WTC11 (cell line): ENCODE measurements at places on chromosomes 3 and 15.

GRCh38 chr3:40920041-40920440 lies 279.3 kb upstream of the CTNNB1 start:
- DNase-seq: no peak

DNA sequence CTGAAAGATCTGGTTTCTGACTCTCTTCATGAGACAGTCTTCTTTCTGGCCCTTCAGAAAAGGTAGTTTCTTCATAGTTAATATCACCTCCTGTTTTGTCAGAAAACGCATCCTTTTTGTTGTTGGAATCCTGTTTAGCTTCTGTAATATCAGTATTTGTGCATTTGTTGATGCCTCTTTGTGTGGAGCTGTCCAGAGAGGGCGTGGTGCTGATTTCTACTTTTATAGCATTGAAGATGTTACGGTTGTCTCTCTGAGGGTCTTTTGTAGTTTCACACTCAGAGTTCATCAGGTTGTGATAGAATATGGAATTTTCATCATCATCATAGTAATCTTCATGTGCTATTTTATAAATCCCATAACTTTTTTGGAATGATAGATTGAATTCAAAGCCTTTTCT lies 8.9 kb downstream of the GPR149 start:
- peak; percentile 29 for DNase-seq

GRCh38 chr15:75171408-75171807 lies 30.3 kb upstream of the C15orf39 start:
- DNase-seq: no peak

GRCh38 chr3:61547625-61548024 lies 13.7 kb upstream of the PTPRG start:
- no peak for DNase-seq

- DNase-seq: no peak
Measured at GRCh38 chr3:72332689-72333088, 515.6 kb downstream of the SHQ1 start.

- DNase-seq: no peak
Measured at GRCh38 chr15:88571852-88572259, 25.4 kb upstream of the DET1 start.

DNA sequence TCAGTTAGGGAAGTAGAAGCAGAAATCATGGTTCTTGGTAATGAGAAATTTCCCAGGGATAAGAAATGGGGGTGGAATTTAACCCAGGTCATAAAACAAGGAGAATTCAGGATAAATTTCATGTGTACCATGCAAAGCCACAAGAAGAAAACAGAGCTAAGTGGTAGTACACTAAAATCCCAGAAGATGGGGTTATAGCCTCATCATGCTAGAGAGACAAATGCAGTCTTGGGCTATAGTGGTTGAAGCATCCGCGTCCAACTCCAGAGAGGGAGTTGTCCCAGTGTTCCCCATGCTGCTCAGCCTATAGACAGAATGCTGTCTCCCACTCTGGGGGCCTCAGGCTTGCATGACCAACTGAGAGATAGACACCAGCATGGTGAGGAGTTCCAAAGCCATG lies 36.2 kb upstream of the CLRN1 start:
- DNase-seq: no peak

DNA sequence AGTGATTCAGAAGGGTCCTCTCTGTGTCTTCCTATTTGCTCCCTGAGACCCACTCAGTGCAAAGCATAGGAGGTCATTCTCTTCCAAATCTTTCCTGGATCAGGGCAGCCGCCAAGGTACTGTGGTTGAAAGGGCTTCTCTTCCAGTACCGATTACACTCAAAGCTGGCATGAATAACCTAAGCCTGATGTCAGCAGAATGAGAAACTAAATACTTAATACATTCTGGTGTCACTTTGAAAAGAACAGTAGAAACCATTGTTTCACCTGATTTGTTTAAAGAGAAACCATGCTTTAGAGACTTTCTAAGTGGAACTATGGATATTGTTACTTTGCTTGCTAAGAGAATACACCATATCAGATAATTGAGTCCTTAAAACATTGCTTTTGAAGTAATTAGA lies 50.2 kb downstream of the PDHB start:
- no peak for DNase-seq

GRCh38 chr3:87161417-87161816 lies 65.7 kb upstream of the CHMP2B start:
- no peak for DNase-seq

GRCh38 chr3:50203809-50204803 lies 965 bp upstream of the SLC38A3 start:
- DNase-seq: no peak

GRCh38 chr3:3851621-3852323 lies 52.5 kb downstream of the LRRN1 start:
- DNase-seq: no peak

- no peak for DNase-seq
Measured at GRCh38 chr15:82587805-82588204, 47.5 kb upstream of the RPS17 start.

DNA sequence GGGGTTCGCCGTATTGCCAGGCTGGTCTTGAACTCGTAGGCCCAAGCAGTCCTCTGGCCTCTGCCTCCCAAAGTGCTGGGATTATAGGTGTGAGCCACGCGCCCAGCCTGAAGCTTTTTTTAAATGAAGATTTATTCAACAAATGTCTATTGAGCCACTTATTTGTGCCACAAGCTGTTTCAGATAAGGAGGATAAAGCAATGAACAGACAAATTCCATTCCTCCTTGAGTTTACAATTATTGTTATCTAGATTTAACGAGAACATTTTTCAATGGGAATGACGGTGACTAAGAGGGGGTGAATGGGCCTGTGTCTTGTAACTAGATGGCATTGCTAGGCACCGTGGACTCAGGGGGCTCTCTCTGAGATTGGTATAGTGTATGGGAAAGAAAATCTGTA lies 10.2 kb downstream of the PPARG start:
- DNase-seq: no peak

DNA sequence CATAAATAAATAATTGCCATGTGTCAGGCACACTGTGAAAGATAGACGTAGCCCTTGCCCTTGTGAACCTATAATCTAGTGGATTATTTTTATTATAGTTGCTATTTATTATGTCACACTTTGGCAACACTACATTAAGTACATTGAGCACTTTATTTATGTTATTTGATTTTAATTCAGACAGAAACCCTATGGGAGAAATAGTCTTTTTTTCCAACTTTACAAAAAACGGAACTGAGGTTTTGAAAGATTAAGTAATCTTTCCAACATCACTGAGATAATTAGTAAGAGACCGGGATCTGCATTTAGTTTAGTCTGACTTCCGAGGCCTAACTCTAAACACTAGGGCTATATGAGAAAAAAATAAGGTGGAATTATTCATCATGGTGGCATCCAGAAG lies 2.8 kb upstream of the FILIP1L start:
- no peak for DNase-seq

- DNase-seq: no peak
Measured at GRCh38 chr15:90945091-90945490, 9.6 kb upstream of the RCCD1 start.

GRCh38 chr3:122415762-122416654 lies at the start of gene WDR5B:
Gene WDR5B (minus strand): TSS chr3:122416062. CDS start chr3:122415528, 534 bp downstream.
- peak; percentile 98 for DNase-seq

DNA sequence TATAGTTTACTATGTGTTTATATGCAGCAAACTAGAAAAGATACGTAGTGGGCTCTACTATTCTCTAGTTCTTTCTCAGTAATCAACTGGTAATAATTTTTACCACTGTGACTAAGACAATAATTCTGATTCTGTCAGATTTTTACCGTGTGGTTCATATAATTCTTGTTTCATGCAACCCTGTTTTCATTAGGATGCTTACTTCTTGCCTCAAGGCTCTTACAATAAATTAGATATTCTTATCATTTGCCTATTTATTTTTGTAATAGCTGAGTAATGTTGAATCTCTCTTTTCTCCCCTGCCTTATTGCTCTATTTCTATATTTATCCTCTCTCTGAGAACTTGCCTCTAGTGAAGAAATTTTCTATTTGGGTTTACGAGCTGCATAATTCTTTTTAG lies 524.7 kb downstream of the NAALADL2 start:
- no peak for DNase-seq

DNA sequence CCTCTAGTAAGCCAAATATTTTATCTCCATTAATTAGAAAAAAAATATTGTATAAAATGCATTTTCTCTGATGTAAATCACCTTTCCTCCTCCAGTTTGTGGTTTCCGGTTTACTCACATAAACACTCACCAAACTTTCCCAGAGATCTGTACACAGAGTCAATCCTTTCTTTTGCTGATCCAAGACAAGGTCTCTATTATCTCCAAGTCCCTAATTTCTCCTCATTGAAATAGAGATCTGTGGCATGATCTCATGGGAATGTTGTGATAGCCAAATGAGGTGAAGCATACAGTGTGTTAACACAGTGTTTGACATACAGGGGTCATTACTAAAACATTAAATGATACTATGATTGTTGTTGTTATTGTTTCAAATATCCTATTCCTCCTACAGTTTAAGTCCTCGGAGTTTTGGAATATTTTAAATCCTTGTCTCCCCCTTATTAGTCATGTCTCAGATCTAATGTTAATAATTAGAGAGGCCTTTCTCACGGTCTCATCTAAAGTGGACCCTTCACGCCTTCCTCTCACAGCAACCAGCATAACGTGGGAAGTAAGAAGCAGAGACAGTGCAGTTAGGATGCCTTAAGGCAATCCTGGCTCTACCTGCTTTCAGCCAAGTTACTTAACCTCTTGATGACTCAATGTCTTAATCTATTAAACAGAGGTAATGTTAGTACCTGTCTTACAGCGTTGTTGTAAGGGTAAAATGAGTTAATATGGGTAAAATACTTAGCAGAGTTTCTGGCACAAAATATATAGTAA lies 333.3 kb downstream of the GRM7 start:
- DNase-seq: no peak

DNA sequence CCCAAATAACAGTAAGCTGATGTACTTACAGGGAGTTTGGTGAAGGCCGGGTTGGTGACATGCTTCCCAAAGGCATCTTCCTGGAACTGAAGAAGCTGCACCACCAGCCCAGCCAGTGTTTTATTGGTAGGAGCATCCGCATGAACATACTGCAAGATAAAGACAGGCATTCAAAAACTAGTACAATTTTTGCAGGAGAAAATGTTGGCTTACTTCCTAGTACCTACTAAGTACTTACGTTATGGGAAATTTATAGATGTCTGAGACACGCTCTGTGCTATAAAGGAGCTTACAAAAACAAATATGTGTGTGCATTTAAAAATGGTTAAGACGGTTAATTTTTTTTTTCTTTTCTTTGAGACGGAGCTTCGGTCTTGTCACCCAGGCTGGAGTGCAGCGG lies 8.9 kb downstream of the SMARCC1 start:
- DNase-seq: no peak

GRCh38 chr3:127801731-127802313 lies 20.5 kb downstream of the MGLL start:
- no peak for DNase-seq

- DNase-seq: no peak
Measured at GRCh38 chr15:62063825-62064635, 2.7 kb upstream of the C2CD4A start.

DNA sequence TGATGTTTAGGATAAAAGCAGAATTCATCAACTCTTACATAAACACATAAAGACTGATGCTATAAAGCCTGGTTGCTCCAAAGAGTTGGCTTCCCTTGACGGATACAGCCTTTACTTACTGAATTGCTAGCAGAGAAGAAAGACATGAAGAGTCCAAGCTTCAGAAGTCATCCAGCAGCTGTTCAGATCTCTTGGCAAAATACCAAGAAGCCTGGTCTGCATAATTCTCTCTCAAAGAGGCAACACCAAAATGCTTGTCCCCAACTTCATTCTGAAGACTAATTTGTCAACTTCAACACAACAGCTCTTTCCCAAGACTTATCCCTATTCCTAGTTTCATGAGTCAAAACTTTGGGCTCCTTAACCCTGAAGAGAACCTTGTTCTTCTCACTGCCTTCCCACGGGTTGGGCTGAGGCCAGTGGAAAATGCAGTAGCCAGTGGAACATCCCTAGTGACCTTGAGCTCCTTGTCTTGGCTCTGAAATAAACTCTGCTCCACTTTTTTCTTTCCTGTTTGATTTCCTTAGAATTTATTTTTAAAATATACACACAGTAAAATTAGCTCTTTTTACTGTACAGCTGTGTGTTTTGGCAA lies 119.2 kb upstream of the THBS1 start:
- no peak for DNase-seq

DNA sequence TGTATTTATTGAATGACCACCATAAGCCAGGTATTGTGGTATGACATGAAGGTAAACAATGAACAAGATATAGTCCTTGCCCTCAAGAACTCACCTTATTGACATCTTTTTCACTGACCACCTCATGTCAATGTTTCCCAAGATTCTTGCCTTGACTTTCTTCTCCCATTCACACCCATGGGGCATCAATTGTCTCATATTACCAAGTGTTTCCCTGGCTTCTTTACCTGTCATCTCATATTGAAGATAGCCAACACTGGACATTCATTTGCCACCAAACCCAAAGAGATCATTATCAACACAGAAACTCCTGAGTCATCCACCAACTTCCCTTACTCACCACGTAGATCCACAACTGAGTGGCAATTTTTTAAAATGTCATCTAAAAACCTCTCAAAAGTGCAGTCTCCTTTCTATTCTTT lies 2.2 kb downstream of the EFHB start:
- no peak for DNase-seq

- no peak for DNase-seq
Measured at GRCh38 chr15:33722673-33723015, 245.7 kb upstream of the CHRM5 start.

DNA sequence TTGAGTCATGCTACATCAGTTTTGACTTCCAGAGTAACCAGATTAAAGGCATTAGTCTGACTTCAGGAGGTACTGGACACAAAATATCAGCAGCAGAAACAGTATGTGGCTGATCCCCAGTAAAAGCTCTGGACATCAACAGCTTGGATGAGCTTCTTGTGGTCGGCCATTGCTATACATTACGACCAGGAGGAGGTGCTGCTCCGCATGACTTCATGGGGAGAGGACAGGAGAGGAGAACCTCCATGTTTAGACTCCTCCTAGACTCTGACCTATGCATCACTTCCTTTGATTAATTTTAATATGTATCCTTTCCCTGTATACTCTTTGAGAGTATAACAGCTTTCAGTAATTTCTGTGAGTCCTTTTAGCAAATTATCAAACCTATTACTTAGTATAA lies 285.6 kb upstream of the ARHGEF26 start:
- peak; percentile 39 for DNase-seq

GRCh38 chr3:13934315-13934714 lies 54.4 kb upstream of the WNT7A start:
- no peak for DNase-seq

GRCh38 chr3:129690406-129690805 lies 83.9 kb upstream of the PLXND1 start:
- DNase-seq: no peak
